ENCODE measurements at places on chromosomes 5 and 9. TPM values are rescaled to one million over a fixed set of nuclear protein-coding genes. Genes with fewer than 3 reads are reported as not detected.

The MYOZ3 gene
- 0.04 TPM for polyA plus RNA-seq

The LEAP2 gene
- 3.4 TPM for polyA plus RNA-seq

The TSPAN17 gene
- polyA plus RNA-seq: 24.6 TPM

The MLANA gene
- polyA plus RNA-seq: not detected

The GLE1 gene
- polyA plus RNA-seq: 11.8 TPM

The UIMC1 gene
- polyA plus RNA-seq: 55.3 TPM

The HACD4 gene
- polyA plus RNA-seq: 4.5 TPM

The C5 gene
- polyA plus RNA-seq: 2.7 TPM

The LHFPL2 gene
- polyA plus RNA-seq: 3.8 TPM

The TSSK1B gene
- polyA plus RNA-seq: not detected

The SLC6A18 gene
- polyA plus RNA-seq: not detected

All from B cell (primary cell).